ENCODE measurements at places on chromosomes 4 and X.

DNA sequence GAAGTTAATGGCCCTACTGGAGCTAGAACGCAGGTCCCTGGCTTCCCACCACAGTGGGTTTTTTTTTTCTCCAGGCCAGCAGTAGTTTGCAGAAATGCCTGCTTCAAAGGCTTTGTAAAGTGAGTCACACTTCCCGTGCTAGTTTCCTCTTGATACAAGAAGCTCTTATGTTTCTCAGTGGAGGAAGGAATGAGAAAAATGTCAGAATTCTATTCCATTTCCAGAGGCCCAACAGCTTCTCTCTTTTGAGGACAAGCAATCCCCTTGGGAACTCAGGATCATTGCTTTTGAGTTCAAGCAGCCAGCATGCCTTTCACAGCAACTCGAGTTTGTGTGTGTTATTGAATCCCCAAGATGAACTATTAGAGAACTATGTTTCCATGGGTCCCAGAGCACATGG lies 134.3 kb downstream of the GUCY2F start:
- no peak for DNase-seq

GRCh38 chrX:107935200-107935599 lies 47.0 kb downstream of the TEX13B start:
- DNase-seq, result no peak

DNA sequence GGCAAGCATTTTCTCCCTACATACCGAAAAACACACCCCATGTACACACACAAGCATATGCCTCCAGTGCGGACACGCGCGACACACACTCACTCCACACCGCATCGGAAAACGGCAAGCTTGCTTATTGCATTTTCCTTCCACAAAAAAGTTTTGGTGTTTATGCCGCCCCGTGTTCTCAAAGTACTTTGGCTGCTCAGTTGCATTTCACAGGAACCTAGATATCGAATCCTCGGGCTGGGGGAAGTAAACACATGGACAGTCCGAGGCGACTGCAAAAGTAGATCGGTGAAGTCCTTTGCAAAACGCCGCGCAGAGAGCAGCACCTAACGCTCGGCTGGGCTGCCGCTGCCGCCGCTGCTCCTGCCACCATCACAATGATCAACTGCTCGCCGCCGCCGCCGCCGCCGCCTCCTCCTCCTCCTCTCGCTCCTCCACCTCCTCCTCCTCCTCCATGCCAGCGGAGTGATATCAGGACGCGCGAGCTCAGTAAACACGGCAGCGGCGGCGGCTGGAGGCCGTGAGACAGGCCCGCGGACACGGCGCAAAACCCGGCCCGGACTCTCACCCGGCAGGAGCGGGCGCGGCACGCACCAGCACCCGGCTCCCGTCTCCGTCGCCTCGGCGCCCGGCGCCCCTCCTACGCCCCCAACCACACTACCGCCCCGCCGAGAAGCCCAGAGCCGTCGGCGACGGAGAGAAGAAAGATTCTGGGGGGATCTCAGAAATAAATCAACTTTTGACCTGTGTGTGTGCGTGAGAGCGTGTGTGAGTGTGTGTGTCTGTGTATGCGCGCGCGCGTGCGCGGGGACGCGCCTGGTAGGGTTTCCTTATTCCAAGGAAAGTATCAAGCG lies at the start of gene MAML3:
Gene MAML3 (minus strand): TSS at position 467 of the 854 bp plus-strand sequence. CDS start 857 bp downstream, outside the sequence.
- peak; percentile 85 for DNase-seq

DNA sequence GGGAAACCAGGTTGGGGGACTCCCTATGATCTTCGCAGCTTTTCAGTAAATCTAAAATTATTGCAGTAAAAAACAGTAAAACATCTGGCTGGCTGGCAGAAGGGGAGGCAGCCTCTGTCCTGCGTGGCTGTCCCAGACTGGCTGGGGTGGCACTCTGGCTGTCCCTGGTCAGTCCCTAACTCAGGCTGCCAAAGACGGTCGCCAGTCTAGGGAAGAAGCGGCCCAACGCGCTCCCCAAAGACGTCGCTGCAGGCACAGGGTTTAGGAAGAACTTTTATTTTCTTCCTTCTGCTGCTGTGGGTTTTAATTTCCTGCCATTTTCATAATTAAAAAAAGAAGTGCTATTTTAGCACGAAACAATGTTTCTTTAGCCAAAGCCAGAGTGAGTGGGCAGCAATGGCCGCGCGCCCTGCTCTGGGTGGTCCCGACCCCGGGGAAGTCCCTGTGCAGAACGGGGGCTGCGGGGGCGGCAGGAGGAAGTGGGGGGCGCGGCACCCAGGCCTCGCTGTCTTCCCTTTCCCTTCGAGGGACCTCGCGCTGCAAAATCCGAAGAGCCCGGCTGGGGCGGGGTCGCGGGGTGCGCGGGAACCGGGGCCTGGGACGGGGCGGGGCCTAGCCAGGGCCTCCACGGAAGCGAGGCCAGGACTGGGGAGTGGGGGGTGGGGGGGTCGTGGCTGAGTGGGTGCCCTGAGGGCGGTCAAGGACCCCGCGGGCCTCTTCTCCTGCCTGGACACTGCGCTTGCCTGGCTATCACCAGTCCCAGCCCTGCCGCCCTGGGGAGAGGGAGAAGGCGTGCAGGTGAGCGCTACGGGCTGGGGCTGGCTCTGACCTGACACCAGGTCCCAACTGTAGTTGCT lies 6.3 kb upstream of the LETM1 start:
- DNase-seq, result no peak

GRCh38 chrX:17192106-17192505 lies 182.9 kb upstream of the NHS start:
- DNase-seq, result no peak

Measured in activated CD4-positive, alpha-beta T cell treated with anti-CD3 and anti-CD28 coated beads for 4 hours (primary cell).